ENCODE measurements at places on chromosomes 6 and 20. TPM values are rescaled to one million over a fixed set of nuclear protein-coding genes. Genes with fewer than 3 reads are reported as not detected.

GRCh38 chr6:152572338-152573088 lies 64.6 kb downstream of the SYNE1 start:
- no peak for DNase-seq
- no peaks in the 10 kb centered on the region for H3K27me3 ChIP-seq
- no peak overlapping the region for H3K27ac ChIP-seq

- no peak overlapping the region for H3K27ac ChIP-seq
- peaks cover 7% of the 10 kb centered on the region for H3K27me3 ChIP-seq
- H3K4me3 ChIP-seq = no peak overlapping the region
- no peak for DNase-seq
- no peaks in the 10 kb centered on the region for H3K36me3 ChIP-seq
Observed at GRCh38 chr20:62493253-62493885, 17.6 kb upstream of the GATA5 start.

DNA sequence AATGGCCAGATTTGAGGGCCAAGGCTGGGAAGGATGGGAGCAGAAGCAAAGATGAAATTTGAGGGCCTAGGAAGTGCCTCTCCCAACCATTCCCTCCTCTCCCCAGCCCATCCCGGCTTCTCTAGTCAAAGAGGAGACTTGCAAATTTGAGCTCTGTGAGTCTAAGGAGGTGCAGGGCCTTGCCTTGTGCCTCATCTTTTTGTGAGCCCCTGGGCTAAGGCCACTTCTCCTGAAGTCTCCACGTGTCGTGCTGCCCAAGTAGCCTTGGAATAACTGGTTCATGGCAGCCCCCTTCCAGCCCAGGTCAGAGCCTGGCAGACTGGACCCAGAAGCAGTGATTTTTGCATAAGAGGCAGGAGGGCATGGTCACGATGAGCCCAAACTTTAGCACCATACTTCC lies 6.7 kb downstream of the PTGIS start:
- no peak for DNase-seq
- H3K4me1 ChIP-seq = peaks cover 22% of the 10 kb centered on the region
- no peak overlapping the region for H3K4me3 ChIP-seq
- H3K27me3 ChIP-seq = peaks cover 10% of the 10 kb centered on the region
- H3K36me3 ChIP-seq = peaks cover 42% of the 10 kb centered on the region

BTN2A1 gene
- total RNA-seq = 20.2 TPM

OARD1 gene
- 33.7 TPM for total RNA-seq

OPRM1 gene
- not detected for total RNA-seq

All from activated T-helper 2 cell treated with anti-CD3 and anti-CD28 coated beads, Interferon-gamma antibody, Interleukin-2, Interleukin-4, amounts not matched to agents 10 μg/mL and 5 μg/mL and 100 μg/mL, durations not matched to agents 14 hours and 24 hours and 36 hours (primary cell).